Vagina (tissue), 2 donors: ENCODE measurements at places on chromosomes 6 and 20.

GRCh38 chr6:91437315-91437729 is 850.5 kb upstream of the MAP3K7 start:
- no peak for DNase-seq

GRCh38 chr6:31879901-31880300 is 1.1 kb upstream of the SLC44A4 start:
- DNase-seq: no peak

- DNase-seq: no peak
Observed at GRCh38 chr6:74137911-74138310, 441.9 kb downstream of the CD109 start.

DNA sequence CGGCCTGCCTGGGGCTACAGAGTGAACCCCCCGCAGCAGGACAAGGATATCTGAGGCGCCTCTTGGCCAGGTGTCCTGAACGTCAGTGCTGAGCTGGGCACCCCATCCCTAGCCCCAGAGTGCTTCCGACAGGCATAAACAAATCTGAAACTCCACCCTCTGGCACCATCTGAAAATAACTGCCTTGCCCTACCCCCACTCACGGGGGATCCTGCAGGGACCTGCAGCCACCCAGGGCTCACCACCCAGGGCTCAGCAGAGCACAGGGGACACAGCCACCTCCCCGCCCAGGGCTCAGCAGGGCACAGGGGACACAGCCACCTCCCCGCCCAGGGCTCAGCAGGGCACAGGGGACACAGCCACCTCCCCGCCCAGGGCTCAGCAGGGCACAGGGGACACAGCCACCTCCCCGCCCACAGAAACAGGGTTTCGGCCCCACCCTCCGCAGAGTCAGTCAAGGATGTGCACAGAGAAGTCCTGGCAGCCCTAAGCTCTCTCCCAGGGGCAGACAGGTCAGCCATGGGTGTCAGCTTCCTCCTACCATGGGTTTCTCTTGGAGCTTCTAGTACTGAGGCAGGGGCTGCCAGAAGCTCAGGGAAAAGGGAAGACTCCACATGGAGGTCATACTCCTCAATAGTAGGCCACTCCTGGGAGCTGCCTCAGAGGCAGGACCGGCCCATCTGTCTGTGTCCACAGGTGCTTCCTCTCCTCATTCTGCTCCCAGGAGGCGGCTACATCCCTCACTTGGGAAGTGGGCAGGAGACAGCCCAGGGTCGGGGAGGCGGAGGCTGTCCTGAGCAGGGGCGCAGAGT is 4.6 kb downstream of the UCKL1 start:
- DNase-seq: no peak

DNA sequence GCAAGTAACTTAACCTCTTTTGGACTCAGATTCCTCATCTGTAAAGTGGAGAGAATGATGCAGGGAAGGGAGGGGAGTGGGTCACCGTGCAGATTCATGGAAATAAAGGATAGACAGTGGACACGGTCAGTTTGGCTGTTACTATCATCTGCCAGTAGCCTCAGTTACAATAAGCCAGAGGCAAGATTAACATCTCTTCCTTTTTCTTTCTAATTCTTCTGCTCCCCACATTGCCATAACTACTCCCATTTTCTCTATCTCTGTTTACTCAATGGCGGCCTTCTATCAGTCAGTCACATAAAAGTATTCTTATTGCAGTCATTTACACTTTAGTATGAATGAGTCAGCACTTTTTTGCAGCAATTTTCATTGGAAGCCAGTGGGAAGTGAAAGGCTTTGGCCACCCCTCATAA is 49.2 kb downstream of the PPP1R16B start:
- DNase-seq: no peak

- no peak for DNase-seq
Observed at GRCh38 chr20:34069341-34070078, 42.5 kb downstream of the EIF2S2 start.

- no peak for DNase-seq
Observed at GRCh38 chr6:135521431-135521830, 23.9 kb upstream of the AHI1 start.

DNA sequence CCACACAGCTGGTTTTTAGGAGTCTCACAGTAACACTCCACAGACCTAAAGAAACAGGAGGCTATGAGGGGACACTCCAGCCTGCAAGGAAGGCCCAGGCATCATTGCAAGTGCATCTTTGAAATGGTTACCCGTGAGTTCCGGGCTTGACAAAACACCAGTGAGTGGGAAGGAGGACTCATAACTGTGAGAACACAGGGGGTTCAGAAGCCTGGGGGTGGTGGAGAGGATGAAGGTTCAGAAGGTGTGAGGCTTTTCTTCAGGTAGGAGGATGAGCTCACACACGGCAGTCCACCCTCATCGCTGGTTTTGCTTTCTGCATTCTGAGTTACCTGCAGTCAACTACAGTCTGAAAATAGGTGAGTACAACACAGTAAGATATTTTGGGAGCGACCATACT is 39.9 kb downstream of the MAP7 start:
- no peak for DNase-seq

DNA sequence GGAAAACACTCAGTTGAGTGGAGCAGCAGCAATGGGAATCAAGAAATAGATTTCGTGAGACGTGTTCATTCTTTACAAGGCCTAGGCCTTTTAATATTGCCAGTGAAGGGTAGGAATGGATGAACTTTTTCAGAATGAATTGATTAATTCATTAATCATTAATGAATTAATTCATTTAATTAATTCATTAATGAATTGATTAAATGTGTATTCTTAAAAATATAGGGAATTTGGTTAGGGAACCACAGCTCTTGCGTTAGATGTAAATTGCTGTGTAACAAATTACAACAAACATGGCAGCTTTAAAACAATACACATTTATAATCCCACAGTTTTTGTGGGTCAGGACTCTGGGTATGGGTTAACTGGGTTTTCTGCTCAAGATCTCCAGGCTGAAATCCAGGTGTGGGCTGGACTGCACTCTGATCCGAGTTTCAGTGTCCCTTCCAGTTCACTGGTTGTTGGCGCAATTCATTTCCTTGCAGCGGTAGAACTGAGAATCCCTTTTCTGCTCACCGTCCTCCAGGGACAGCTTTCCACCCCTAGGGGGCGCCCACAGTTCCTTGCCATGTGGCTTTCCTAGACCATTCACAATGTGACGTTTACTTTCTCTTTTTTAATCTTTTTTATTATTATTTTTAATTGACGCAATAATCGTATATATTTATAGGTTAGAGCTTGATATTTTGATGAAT is 32.8 kb upstream of the BCAS1 start:
- no peak for DNase-seq

GRCh38 chr6:148689168-148689567 is 57.7 kb upstream of the UST start:
- DNase-seq: no peak

GRCh38 chr20:4297127-4297826 is 281.9 kb upstream of the RNF24 start:
- DNase-seq: peak; percentile 88

DNA sequence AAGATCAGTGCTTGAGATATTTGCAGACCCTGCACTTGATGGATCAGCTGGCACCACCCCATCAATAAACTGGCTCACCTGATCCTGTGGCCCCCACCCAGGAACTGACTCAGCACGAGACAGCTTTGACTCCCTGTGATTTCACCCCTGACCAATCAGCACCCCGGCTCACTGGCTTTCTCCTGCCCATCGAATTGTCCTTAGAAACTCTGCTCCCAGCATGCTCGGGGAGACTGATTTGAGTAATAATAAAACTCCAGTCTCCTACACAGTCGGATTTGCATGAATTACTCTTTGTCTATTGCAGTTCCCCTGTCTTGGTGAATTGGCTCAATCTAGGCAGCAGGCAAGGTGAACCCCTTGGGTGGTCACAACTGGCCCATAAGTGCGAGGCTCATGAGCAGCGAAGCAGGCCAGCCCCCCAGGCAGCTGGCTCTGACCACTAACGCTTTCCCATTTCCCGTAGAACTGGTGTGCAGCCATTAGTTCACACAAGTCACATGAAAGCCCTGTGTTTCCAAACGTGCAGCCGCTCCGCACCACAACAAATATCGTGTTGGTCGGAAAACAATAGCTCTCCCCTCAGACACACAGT is 79.6 kb downstream of the RSPH3 start:
- DNase-seq: no peak

DNA sequence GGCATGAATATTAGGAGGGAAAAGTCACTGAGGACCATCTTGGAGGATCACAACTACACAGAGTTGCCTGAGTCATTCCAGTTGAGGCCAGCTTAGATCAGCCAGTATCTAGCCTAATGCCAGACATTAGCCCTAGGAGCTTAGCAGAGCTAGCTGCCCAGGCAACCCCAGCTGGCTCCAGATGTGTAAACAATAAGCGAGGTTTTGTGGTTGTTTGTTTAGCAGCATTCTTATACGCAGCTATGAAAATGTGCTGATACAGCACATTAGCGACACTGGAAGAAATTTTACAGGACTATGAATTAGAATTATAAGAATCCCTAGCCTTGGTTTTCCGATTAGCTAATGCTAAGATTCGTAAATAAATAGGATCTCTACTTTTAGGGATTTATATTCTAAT is 59.3 kb downstream of the BTBD3 start:
- no peak for DNase-seq

DNA sequence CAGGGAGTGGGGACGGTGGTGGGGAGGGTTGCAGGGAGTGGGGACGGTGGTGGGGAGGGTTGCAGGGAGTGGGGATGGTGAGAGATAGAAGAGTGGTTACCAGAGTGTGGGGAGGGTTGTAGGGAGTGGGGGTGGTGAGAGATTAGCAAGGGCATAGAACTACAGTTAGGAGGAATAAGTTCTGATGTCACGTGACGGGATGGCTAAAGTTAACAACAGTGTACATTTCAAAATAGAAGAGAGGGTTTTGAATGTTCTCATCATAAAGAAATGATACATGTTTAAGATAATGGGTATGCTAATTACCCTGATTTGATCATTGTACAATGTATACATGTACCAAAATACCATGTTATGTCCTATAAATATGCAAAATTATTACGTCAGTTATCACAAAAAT is 57.6 kb upstream of the FRMD1 start:
- no peak for DNase-seq

GRCh38 chr6:123520217-123520616 is 116.5 kb downstream of the TRDN start:
- no peak for DNase-seq

GRCh38 chr6:3389390-3390167 is 67.3 kb downstream of the SLC22A23 start:
- DNase-seq: no peak

DNA sequence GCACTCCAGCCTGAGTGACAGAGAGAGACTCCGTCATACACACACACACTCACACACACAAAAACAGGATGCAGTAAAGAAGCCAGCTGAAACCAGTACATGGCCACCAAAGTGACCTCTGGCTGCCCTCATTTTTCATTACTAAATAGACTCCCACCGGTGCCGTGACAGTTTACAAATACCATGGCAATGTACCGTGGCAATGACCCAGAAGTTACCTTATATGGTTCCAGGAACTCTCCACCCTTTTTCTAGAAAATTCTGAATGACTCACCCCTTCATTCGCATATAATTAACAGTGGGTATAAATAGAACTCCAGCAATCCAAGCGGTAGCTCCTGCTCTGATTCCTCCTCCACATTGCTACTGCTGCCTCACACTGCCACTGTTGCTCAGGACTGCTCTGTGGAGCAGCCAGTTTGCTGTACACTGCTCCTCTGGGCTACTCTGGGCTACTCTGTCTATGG is 57.7 kb downstream of the SNX5 start:
- DNase-seq: no peak

DNA sequence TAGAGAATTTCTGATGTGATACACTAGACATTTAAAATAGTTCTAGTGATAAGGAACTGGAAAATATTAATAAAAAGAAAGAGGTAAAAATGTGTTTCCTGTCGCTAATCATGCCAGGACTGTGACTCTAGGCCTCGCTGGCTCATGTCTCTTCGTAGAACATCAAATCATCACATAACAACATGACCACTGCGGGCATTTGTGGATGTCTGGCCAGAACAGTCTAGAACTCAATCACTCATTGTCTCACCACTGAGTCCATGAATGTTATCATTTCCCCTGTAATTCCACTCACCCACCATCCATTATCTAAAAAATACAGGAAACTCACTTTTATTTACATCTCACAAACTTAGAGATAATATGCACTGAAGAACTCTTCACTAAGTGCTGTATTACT is 3.4 kb downstream of the HMGN3 start:
- no peak for DNase-seq

GRCh38 chr6:36824253-36824652 is 15.0 kb downstream of the CPNE5 start:
- DNase-seq: no peak

- DNase-seq: no peak
Observed at GRCh38 chr6:2624177-2624576, 126.5 kb downstream of the MYLK4 start.

DNA sequence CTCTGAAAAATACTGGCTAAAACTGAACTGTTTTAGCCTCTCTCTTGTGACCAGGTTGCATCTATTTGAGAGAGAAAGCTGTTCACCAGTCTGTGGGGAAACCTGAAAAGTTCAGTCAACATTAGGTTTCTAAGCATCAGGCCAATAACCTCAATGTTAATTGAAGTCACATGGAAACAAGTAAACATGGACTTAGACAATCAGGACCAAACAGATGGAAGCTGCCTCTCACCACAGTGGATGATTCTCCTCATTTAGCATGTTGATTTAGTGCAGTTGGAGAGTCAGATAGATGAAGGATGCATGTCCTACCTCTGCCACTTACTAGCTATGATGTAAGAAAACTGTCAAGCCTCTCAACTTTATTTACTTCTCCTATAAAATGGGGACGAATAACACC is 18.2 kb downstream of the SCGN start:
- no peak for DNase-seq

DNA sequence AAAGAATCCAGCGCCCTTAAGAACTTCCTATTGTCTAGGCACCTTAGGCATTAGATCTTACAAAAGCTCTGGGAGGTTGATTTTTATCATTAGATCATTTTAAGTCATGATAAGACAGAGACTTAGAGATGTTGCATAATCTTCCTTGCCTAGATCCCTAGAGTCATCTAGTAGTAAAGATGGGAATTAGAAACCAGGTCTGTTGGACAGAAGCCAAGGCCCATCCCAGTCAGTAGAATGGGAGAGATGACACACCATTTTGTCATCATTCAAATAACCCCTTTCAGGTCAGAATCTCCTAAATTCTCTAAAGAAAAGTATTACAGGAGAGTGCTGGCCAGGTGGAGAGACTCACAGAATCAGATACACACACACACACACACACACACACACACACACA is 579.1 kb downstream of the BMP2 start:
- no peak for DNase-seq

- peak; percentile 8 for DNase-seq
Observed at GRCh38 chr6:17721671-17722070, 14.9 kb upstream of the NUP153 start.
